ENCODE measurements at places on chromosomes 7 and 10.

DNA sequence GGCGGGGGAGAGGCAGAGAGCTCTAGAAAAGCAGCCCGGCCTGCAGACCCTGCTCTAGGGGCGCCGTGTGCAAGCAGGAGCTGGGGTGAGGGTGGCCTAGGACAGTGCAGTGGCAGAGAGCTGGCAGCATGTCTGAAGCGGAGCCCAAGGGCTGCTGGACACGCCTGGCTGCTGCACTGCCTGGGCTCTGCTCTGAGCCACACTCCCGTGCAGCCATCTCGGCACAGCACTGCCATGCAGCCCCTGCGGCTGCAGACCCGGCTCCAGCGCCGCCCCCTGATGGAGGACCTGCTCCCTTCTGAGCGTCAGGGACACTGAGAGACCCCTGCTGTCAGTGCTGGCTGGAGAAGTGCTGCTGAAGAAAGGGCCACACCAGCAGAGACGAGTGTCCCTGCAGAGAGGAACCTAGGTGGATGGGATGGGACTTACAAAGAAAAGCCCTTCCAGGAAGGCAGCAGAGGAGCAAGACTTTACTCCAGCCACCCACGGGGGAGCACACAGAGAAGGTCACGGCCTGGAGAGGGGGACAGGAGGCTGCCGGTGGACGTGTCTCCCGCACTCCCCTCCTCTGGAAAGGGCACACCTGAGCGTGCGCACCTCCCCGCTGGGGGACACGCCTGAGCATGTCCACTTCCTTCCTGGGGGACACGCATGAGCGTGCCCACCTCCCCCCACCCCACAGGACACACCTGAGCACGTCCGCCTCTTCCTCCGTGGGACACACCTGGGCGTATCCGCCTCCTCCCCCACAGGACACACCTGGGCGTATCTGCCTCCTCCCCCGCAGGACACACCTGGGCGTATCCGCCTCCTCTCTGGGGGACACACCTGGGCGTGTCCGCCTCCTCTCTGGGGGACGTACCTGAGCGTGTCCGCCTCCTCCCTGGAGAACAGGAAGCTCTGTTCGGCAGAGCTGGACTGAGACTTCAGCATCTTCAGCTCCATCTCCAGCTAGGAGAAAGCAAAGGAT lies 252.9 kb downstream of the MAD1L1 start:
- DNase-seq, result no peak

- DNase-seq, result no peak
These were observed 9.1 kb downstream of the KLF6 start for GRCh38 chr10:3775696-3776551.

GRCh38 chr7:100088095-100088620 lies 611 bp upstream of the COPS6 start:
- DNase-seq, result no peak

GRCh38 chr7:111090846-111091245 lies at the start of gene LRRN3:
TSS of gene LRRN3 (plus strand) at chr7:111091127. CDS start at chr7:111122773, 31,646 bp downstream.
- peak; percentile 20 for DNase-seq

Data from stimulated activated CD4-positive, alpha-beta T cell treated with anti-CD3 and anti-CD28 coated beads, Interleukin-2, amount 100 ng/mL, for 4 hours (primary cell).